HCT116 (cell line): ENCODE measurements at places on chromosomes 7 and 10. TPM values are rescaled to one million over a fixed set of nuclear protein-coding genes. Genes with fewer than 3 reads are reported as not detected.

Gene CDC14C
- total RNA-seq: not detected

Gene POU6F2
- total RNA-seq: 0.27 TPM

Gene ANAPC16
- 71.1 TPM for total RNA-seq

Gene CCL24
- total RNA-seq: not detected

Gene CYP2C19
- total RNA-seq: not detected

Gene SPDYE11
- total RNA-seq: not detected

Gene CASP2
- total RNA-seq: 64.1 TPM

Gene UTF1
- total RNA-seq: not detected

Gene GPR15LG
- not detected for total RNA-seq

Gene NUTM2B
- 1.4 TPM for total RNA-seq

Gene TBXAS1
- total RNA-seq: 1.4 TPM

Gene BLNK
- 0.59 TPM for total RNA-seq

Gene FOXI2
- total RNA-seq: not detected

Gene CRHR2
- total RNA-seq: not detected

Gene GPR26
- total RNA-seq: not detected

Gene TFPI2
- 0.15 TPM for total RNA-seq

Gene YAE1
- 16.9 TPM for total RNA-seq

Gene ACSM6
- total RNA-seq: not detected

Gene ST8SIA6
- total RNA-seq: 1.3 TPM

Gene NUTM2E
- 0.15 TPM for total RNA-seq

Gene C10orf67
- total RNA-seq: not detected

Gene RAPGEF5
- total RNA-seq: 15.6 TPM

Gene ZNF25
- 4.6 TPM for total RNA-seq

Gene TUBB8
- total RNA-seq: 0.39 TPM

Gene TCAF2
- 1.3 TPM for total RNA-seq

Gene MLXIPL
- total RNA-seq: 79.4 TPM

Gene PON1
- 0.20 TPM for total RNA-seq

Gene NUTM2D
- 2.8 TPM for total RNA-seq

Gene NKX2-3
- total RNA-seq: not detected

Gene AGBL3
- 1.9 TPM for total RNA-seq

Gene OR2A12
- total RNA-seq: not detected

Gene CEP55
- total RNA-seq: 63.7 TPM

Gene OGDHL
- 16.3 TPM for total RNA-seq

Gene PDZD7
- total RNA-seq: 6.1 TPM

Gene FAM20C
- total RNA-seq: 27.1 TPM

Gene GIMAP4
- 0.49 TPM for total RNA-seq

Gene EVX1
- total RNA-seq: 0.25 TPM

Gene MYL10
- not detected for total RNA-seq

Gene TFR2
- total RNA-seq: 11.8 TPM

Gene HOXA11
- total RNA-seq: 6.8 TPM
